Bronchial epithelial cell (primary cell): ENCODE measurements at places on chromosomes 4 and X.

DNA sequence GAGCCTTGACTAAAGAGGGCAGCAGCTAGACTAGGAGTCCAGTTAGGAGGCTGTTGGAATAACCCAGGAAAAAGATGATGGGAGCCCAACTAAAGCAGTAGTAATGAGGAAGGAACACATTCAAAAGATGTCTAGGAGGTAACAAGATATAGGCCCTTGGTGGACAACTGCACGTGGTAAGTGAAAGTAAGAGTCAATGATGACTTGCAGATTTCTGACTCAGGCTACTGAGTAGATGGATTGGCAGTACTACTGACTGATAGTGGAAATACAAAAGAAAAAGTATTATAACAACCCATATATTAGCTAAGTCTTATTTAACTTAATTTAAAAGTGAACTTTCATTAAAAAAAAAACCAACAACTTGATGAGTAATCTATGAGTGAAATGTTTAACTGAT is 74.0 kb downstream of the PAK3 start:
- DNase-seq: peak; percentile 11

- DNase-seq: no peak
Measured at GRCh38 chrX:111917591-111917990, 41.6 kb downstream of the TRPC5OS start.

DNA sequence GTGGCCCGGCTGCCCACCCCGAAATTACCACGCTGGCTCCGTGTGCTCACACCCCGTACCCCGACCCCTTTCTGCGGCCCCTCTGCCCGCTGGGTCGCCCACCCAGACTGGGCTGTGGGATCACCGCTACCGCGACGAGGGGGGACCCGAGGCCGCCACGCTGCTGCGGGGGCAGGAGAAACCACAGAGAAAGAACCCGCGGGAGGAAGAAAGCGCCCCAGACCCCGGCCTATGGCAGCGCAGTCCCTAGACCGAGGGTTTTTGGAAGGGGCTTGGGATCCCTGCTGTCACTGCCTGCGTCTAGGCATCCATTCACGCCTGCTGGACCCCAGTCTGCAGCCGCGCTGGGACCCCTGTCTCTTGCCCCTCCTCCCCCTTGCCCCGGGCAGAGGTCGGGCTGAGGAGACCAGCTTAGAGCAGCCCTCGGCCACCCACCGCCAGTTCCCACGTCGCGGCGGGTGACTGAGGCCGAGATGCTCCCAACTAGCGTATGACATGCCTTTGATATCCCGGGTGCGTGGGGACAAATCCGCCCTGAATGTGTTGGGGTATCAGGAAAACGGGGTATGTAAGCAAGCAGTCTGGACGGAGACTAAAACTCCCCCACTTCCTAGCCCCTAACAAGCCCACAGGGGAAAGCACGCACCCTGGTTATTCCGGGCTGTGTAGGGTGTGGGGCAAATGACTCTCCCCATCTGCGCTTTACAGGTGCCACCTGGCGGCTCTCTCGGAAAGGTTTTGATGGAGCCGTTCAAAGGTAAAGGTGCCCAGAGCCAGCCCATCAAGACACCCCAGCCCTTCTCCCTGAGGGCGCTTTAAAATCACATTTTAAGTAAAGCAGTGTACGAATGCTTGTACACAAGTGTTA is 862 bp upstream of the INPP4B start:
- DNase-seq: peak; percentile 54

GRCh38 chr4:13347517-13348125 is 136.5 kb downstream of the RAB28 start:
- DNase-seq: no peak

DNA sequence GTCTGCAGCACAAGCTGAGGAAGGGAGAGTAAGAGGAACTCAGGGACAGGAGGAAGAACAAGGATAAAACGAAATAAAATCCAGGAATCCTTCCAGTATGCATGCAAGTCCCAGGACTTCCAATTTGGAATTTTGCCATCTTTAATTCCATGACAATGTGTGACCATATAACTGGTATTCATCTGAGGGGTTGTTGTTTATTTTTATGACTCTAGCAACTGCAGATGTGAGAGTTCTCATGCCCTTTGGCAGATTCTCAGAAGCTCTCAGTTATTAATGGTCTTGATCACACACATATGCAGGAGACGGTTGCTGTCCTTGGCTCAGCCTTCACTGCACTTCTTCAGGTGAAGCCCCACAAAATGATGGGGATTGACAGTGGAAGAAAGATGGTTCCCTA is 148.2 kb downstream of the SMIM20 start:
- no peak for DNase-seq

DNA sequence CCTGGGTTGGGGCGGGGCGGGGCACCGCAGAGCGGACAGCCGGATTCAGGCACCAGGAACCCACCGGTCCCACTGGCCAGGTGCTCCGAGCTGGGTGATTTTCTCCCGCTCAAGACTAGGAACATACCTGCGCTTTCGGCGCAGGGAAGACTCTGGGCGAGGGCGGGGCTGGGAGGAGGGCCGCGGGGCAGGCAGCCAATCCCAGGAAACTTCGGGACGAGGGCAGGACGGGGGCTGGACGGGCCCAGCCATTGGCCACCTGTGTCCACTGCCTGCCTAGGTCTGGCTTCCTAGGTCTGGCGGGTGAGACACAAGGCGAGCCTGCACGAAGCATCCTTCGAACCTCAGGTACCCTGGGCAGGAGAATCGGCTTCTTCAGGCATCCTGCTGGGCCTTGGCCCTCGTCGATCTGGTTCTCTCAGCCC is 274 bp upstream of the ERVMER34-1 start:
- peak; percentile 59 for DNase-seq

DNA sequence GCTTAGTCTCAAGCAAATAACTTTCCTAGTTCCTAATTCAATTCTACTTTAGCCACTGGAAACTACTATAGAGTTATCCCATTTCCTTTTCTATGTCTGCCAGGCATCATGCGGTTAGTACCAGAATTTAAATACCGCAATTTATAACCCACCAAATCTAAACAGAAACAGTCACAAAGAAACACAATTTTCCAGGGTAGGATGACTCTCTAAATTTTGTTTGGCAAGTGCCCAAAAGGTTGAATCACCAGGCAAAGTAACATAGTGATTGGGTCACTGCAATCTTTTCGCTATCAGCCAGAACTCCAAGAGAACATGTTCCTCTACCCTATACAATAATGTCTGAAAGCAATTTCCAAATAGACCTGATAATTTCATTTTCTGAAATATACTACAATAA is 240.2 kb upstream of the GRIA3 start:
- peak; percentile 62 for DNase-seq

- no peak for DNase-seq
Measured at GRCh38 chrX:55033429-55033828, 2.7 kb upstream of the ALAS2 start.
